Stimulated activated CD8-positive, alpha-beta memory T cell treated with anti-CD3 and anti-CD28 coated beads, Interleukin-7, amount 100 ng/mL, for 48 hours (primary cell): ENCODE measurements at places on chromosomes 11 and 22.

DNA sequence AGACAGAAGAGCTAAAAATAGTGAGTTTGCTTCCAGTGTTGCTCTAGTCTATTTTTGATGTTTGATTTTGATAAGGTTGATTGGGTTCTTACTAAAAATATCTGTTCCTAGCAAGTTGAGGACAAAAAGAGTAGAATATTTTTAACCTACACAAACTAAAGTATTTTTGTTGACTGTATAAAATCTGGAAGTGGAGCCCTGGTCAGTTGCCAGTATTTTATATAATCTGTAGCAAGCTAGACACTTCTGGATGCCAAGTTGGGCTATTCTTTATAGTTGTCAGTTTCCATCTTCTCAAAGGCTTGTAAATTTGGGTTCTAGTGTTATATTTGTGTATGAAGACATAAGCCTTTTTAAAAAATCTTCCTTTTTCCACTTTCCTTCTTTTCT lies 56.7 kb downstream of the HSD17B12 start:
- DNase-seq, result no peak

- DNase-seq, result no peak
Measured at GRCh38 chr11:63375434-63375833, 5.8 kb downstream of the SLC22A9 start.

GRCh38 chr11:82692981-82693380 lies 40.7 kb downstream of the FAM181B start:
- no peak for DNase-seq

GRCh38 chr11:86637988-86638387 lies 34.4 kb downstream of the ME3 start:
- no peak for DNase-seq

DNA sequence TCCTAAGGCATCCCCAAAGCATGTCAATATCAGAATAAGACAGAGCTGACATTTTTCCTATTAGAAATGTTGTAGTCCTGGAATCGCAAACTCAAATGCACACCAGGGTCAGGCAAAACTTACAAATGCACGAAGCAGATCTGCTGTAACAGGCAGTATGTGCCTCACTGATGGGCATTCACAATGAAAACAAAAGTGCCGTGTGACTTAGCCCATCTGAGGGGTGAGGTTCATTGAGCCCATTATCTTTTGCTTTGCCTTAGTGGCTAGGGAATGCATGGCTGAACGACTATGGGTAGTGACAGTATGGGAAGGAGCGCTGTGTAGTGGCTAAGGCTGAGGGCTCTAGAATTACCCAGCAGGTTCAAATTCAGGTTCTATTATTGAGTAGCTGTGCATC lies 43.1 kb upstream of the RASSF10 start:
- DNase-seq, result no peak

DNA sequence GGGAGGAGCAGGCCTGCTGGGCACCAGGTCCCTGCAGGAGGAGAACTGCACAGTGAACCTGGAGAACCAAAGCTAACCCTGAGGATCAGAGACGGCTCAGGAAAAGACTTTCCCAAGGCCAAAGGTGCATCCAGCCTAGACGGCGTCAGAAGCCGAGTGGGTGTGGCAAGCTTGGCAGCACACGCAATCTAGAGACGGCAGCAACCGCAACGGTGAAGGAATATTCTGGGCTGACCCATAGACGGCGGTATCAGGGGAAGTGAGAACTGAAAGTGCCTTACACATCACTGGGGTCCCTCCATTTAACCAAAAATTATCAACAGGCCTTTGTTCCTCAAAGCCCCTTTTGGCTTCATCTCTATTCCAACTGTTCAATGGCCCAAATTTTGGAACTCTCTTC lies 26.2 kb downstream of the SPATA19 start:
- no peak for DNase-seq

DNA sequence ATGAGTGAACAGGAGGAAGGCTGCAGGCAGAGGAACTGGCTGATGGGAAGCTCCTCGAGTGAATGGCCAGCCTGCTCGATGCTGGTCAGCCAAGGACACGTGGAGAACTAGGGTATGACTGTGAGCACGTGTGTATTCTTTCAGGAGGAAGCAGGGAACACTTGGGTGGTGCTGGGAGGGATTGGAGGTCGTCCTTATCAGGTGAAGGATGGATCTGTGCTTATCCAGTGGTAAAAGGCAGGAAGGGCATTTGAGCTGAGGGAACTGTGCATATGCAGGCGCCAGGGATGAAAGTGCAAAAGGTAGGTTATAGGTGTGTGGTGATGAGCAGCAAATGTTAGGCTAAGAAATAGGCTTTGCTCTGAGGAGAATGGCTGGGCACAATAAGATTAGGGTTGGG lies 9.7 kb upstream of the SLCO2B1 start:
- DNase-seq, result no peak

DNA sequence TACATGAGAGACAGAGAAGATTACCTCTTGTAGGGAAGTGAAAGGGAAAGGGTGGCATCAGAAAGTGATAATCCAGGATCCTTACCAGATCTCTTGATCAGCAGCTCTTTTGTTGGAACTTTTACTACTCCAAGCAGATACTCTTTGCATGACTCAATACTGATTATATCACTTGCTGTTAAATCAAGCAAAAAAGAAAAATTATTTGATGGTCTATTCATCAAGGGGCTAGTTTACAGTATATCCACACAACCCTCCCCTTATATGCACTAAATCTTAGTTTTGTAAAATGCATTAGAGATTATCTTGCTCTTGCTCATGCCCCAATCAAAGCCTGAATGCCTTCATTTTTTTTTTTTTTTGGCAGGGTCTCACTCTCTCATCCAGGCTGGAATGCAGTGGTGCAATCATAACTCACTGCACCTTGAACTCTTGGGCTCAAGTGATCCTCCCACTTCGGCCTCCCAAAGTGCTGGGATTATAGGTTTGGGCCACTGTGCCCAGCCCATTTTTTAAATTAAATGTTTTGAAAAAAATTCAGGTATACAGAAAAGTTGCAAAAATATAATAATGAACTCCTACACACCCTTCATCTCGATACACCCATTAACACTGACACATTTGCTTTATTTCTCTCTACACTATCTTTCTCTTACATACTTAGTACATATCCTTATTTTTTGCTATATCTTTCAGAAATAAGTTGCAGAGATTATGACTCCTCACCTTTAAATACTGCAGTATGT lies 76.1 kb upstream of the UCP3 start:
- no peak for DNase-seq

- no peak for DNase-seq
Measured at GRCh38 chr11:107744736-107745135, 32.9 kb upstream of the SLN start.
